AG10803 (cell line): ENCODE measurements at places on chromosomes 7 and 10.

- DNase-seq = peak; percentile 54
Observed at GRCh38 chr10:124671486-124672075, 72.6 kb downstream of the FAM53B start.

DNA sequence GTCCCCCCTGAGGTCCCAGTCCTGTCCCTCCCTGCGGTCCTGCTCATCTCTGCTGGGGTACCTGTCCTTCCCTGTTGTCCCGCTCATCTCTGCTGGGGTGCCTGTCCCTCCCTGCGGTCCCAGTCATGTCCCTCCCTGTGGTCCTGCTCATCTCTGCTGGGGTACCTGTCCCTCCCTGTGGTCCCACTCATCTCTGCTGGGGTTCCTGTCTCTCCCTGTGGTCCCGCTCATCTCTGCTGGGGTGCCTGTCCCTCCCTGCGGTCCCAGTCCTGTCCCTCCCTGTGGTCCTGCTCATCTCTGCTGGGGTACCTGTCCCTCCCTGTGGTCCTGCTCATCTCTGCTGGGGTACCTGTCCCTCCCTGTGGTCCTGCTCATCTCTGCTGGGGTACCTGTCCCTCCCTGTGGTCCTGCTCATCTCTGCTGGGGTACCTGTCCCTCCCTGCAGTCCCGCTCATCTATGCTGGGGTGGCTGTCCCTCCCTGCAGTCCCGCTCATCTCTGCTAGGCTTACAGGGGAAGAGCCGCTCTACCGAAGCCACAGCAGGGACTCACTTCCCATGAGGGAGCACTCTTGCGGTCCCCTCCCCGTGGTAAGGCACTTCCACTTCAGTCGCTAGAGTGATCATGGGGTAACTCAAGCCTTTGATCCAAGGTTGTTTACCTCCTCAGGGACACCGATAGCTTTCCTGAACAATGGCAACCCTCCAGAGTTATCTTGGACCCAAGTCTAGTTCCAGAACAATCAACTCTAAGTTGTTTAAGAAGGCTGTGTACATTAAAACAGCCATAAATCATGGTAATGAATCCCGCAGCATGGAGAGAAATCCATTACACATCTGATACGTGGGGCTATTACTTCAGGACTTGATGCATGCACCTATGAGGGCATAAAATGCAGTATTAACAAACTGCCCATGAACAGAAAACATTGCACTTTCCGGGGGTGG lies 46.8 kb upstream of the MNX1 start:
- DNase-seq = no peak

DNA sequence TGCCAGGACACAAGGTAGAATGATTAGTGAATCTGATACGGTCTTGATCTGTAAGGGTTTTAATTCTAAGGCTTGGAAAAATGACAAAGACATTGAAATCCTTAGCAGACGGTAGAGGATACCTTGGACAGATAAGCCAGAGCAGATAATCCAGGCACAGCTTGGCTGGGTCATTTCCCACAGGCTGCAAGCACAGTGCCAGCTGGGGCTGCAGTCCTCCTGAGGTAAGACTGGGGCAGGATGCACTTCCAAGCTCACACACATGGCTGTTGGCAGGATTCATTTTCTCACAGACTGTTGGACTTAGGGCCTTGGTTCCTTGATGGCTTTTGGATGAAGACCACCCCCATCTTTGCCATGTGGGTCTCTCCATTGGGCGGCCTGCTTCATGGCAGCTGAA lies 63.2 kb upstream of the BMPER start:
- DNase-seq = no peak

DNA sequence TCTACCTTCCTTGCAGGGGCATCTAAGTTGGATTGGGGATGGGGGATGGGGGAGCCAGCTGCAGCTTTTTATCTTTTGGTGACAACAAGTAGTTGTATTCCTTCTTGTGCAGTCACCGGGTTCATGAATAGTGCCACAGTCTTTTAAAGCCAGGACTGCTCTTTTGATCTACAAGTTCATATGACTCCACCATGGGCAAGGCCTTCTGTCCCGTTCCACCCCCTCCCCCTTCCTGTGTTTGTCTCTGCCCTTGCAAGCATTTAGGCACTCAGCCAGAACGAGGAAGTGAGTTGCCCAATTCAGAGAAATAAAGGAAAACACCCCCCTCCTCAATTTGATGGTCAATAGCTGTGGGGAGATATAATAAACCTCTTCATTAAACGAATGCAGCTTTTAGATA lies 44.8 kb upstream of the EGR2 start:
- DNase-seq = no peak

DNA sequence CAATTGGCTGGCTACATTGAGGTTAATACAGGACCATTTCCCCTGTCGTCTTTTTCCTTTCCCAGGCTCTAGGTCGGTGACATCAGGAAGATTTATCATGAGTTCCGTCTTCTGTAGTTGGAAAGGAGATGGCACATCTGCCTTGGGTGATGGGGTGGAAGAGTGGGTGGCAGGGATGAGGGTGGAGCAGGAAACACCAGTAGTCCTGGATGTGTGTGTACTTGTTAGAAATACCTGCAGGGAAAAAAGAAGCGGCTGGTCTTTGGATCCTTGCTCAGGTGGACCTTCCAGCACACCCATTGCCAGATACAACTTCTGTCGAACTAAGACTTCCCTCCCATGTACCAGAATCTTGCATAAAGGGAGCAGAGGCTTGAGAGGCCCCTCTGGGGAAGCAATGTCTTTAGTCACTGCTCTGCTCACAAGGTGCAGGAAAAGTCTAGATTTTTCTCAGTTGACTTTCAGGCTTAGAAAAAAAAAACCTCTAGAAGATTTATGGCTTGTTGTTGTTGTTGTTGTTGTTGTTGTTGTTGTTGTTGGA lies 516.8 kb upstream of the GALNT17 start:
- no peak for DNase-seq

- DNase-seq = peak; percentile 24
Observed at GRCh38 chr10:14146501-14146900, 184.2 kb downstream of the FRMD4A start.

DNA sequence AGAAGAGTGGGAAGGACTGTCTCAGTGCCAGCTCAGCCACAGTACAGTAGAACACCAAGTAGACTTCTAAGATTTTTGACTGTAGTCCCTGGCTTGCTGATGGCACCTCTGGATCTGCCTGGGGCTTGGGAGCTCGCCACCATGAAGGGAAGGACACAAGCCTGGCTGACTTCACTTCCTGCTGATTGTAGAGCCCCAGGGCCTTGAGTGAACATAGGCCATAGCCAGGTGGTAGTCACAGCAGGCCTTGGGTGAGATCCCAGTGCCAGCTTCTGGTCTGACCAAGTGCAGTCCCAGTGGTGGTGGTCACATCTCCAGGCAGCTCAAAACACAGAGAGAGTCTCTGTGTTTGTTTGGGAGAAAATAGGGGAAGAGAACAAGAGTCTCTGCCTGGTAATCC lies 57.6 kb upstream of the HBP1 start:
- DNase-seq = no peak

DNA sequence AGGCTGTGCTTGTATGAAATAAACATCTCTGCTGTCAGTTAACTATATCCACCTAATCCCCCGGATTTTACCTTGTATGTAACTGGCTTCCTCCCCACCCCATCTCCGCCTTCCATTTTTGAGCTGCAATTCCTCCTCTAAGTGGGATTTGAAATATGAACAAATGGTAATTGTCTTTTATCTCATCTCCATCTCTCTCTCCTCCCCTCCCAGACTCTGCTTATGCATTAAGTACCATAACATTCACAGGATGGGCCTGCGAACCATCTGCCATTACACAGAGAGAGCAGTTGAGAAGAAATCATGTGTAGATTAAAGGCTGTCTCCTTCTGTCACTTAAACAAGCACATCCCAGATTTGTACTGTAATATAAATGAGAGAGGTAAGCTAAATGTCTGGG lies 1169.9 kb downstream of the TYW1 start:
- DNase-seq = no peak

DNA sequence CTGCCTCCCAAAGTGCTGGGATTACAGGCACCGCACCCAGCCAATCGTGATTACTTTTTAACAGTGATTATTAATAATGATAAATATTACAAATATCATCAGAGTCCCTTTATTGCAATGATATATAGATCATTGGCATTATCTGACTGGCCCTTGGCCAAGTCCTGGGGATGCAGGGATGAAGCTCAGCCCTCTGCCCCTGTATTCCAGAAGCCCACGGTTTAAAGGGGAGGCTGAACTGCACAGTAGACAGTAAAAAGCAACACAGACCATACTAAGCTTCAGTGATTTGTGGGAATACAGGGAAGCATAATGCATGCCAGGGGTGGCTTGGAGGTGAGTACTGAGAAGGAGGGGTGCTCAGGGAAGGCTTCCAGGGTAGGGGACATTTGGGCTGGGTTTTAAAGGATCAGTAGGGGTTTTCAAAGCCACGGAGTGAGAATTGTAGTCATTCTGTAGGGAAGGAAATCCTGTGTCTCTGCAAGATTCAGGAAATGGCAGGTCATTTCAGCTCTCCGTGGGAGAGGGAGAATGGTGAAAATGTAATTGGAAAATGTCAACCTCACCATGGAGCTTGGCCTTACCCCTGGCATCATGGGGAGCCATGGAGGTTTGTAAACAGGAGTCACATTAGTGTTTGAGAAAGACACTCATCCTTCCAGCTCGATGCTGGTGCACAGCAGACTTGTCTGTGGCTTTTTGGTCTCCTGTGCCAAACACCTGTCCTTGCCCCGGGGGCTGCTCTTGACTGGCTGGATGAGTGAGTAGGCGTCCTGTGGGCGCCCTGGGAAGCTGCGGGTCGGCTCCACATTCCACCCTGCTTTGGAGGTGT lies 8.8 kb downstream of the ADAMTS14 start:
- DNase-seq = no peak

GRCh38 chr10:72697716-72698115 lies 5.8 kb downstream of the MCU start:
- DNase-seq = peak; percentile 77

DNA sequence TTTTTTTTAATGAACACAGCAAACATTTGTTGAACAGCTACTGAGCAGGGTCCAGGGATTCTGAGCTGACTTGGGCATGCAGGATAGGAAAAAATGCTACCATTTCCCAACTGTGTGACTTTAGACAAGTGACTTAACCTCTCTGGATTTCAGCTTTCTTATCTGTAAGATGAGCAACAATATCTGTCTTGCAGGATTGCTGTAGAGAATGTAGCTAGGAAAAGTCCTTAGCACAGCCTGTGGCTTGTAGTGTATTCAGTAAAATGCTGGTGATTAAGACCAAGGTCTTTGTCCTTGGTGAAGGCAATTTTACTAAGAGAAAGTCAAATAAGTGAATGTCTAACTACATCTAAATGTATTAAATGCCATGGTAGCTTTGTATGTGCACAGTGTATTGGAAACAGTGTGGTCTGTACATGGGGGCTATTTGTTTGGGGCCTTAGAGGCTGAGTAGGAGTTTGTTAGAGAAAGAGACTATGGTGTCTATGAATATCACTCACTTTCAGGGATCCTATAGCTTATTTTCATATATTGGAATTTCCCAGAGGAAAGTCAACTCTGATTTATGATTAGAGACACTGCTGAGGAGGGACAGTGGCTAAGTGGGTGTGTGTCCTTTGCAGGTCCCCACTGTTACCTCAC lies 118.9 kb downstream of the CDH23 start:
- DNase-seq = no peak

DNA sequence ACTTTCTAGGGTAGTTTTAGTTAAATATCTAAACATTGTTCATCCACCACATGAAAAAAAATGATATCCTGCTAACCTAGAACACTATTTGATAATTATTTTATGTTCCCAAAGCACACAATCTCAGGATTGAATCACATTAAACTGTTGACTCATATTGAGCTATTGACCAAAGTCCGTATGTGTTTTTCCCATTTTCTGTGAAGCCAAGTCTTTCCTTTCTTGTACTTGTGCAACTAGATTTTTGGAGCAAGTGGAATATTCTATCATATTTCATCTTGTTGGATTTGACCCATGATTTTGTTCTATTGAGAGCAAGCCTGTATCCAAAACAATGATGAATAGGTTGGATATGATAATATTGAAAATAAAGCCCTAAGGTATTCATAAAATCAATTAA lies 164.6 kb downstream of the SKAP2 start:
- no peak for DNase-seq

DNA sequence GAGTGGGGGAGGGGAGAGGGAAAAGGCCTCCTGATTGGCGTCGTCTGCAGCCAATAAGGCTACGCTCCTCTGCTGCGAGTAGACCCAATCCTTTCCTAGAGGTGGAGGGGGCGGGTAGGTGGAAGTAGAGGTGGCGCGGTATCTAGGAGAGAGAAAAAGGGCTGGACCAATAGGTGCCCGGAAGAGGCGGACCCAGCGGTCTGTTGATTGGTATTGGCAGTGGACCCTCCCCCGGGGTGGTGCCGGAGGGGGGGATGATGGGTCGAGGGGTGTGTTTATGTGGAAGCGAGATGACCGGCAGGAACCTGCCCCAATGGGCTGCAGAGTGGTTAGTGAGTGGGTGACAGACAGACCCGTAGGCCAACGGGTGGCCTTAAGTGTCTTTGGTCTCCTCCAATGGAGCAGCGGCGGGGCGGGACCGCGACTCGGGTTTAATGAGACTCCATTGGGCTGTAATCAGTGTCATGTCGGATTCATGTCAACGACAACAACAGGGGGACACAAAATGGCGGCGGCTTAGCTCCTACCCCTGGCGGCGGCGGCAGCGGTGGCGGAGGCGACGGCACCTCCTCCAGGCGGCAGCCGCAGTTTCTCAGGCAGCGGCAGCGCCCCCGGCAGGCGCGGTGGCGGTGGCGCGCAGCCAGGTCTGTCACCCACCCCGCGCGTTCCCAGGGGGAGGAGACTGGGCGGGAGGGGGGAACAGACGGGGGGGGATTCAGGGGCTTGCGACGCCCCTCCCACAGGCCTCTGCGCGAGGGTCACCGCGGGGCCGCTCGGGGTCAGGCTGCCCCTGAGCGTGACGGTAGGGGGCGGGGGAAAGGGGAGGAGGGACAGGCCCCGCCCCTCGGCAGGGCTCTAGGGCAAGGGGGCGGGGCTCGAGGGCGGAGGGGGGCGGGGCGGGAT lies at the start of gene KAT6B:
TSS of gene KAT6B (plus strand) at position 459 of the 903 bp plus-strand sequence. CDS start 16,258 bp downstream, outside the sequence.
- DNase-seq = peak; percentile 100

DNA sequence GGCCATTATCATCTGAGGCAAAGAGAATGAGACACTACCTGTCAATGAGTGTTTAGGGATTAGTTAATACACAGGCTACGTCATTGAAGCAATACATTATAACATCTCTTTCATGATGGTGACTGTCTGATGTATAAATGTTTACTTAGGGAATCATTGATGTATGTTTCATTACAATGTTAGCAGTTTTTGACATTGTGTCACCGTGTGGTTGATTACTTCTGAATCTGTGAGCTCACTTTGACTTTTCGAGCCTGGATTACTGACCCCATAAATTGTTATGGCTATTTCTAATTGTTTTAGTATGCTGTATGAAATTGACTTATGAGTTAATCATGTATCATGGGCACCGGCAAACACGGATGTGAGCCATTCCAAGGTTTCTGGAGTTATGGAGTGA lies 494.0 kb downstream of the MAGI2 start:
- DNase-seq = no peak

- no peak for DNase-seq
Observed at GRCh38 chr10:130236711-130237110, 100.5 kb downstream of the GLRX3 start.

DNA sequence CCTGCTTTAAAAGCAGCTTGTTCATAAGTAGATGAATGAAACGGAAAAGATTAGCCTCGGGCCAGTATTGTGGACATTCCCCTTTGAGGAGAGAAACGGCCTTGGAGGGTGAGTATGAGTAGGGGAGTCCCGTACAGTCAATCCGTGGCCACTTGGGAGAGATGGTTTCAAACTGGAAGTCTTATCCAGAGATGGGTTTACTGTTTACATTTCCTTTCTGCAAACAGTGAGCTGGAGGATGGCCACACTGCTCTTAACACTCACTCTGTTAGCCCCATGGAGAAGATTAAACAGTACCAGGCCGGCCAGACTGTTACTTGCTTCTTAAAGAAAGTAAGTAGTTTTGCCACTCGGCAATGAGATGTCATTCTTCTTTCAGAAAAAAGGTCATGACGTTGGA lies 20.3 kb downstream of the CALHM2 start:
- DNase-seq = no peak
